NCI-H2081 (cell line): ENCODE measurements at places on chromosomes 1 and 21.

DNA sequence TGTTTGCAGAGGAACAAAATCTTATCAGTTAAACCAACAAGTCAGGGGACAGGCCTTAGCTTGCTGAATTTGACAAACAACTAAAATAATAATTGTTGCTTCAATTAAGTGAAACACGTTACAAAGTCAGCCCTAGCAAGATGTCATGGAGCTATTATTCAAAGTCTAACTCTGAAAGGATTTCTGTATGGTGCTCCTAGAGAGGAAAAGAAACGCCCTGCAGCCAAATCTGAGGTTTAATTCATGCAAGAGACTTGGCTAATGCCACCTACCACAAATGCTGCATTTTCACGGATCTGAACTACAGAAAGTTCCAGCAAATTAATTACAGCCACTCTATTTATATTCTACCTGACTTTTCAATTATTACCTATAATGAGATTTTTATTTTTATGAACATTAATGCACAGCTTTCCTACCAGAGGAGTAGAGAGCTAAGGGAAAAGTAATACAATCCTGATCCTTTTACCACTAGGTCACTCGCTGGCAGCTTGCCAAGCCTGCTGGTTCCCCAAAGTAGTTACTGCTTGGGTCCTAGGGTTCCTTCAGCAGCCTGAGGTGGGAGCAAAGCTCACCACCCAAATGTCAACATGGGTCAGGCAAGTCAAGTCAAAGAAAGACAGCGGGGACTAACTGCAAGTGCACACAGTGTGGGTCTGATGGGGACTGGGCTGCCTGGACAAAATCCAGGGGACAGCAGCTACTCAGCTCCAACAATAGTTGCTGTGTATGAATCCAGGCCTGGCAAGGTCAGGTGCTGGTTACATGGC, 8.5 kb downstream of the COLGALT2 start:
- no peak for DNase-seq

- DNase-seq = no peak
Measured at GRCh38 chr1:106889583-106889982, 166.9 kb upstream of the PRMT6 start.

GRCh38 chr1:81848880-81849682, 48.3 kb downstream of the ADGRL2 start:
- DNase-seq = peak; percentile 88

DNA sequence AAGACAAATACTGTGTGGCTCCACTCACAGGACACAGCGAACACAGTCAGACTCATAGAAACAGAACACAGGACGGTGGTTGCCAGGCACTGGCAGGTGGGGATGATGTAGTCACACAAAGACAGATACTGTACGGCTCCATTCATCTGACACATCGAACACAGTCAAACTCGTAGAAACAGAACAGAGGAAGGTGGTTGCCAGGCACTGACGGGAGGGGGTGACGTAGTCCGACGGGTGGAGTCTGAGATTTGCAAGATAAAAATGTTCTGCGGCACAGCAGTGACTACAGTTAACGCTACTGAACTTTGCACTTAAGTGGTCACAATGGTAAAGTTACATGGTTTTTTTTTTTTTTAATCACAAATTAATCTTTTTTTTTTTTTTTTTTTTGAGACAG, 18.7 kb downstream of the C21orf58 start:
- no peak for DNase-seq

DNA sequence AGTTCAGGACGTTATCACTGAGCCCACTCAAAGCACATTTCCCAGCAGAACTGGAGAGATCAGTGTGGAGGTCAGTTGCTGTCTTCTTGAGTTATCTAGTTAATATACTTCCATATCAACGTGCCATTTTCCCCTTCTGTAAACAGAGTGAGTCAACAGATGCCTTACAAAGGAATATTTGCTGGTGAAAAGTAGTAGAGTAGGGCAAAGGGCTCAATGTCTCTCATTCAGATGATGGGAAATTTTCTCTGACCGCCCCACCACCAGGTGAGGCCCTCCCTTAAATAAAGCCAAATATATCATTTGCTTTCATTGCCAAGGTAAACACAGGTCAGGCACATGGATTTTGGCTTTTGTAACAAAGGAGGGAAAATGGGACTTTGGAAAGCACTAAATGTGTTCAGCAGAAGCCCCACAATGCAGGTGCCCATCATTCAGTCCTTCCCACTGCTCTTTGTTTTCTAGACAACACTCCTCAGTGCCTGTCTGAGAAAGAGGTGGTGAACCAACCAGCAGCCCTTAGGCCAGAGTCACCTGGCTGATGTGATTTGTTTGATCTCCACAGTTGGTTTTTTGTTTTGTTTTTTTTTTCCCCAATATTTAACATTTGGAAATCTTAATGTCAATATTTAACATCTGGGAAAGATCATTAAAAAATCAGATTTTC, 40.5 kb upstream of the SAMD13 start:
- peak; percentile 83 for DNase-seq

- peak; percentile 73 for DNase-seq
Measured at GRCh38 chr1:183841950-183842794, 37.3 kb downstream of the RGL1 start.
